ENCODE measurements at places on chromosomes 11 and 22.

- no peak for DNase-seq
Observed at GRCh38 chr11:74577624-74578396, 14.6 kb upstream of the POLD3 start.

DNA sequence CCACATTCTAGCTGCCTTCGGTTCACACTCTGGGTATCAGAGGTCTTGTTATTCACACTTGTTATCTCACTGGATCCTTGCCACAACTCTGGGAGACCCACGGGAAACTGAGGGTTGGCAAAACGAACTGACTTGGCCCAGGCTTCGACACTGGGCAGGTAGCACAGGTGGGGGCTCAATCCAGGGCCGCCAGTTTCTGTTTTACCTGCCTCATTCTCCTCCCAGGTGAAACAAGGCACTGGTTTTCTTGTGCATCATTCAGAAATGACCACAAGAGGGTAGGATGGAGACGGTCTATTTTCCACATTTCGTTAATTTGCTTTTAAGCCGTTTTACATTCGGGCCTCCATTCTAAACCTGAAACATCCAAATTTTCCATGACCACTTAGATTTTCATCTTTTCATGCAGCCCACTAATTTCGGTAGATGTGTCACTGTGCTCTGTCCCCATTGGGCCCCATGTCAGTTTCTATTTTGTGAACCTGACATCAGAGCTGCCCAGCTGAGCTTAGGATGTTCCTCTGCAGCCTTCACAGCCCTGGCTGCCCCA lies 108.1 kb downstream of the KIAA1671 start:
- peak; percentile 52 for DNase-seq

DNA sequence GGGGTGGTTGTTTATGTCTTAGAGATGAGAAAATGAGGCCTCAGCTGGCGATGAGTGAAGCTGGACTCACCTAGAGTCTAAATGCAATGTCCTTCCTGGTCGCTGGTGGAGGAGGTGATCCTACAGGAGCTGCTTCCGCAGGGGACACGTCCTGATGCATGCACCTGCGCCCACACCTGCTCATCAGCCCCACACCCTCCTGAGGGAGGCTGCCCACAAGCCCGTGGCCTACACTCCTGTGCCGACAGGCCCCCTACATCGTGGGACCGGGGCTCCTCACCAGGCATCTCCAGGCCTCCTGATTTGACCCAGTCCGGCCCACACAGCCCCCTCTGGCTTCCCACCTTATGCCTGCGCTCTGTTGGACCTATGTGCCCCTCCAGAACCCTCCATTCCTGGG lies 857.2 kb downstream of the TBC1D22A start:
- DNase-seq = no peak

DNA sequence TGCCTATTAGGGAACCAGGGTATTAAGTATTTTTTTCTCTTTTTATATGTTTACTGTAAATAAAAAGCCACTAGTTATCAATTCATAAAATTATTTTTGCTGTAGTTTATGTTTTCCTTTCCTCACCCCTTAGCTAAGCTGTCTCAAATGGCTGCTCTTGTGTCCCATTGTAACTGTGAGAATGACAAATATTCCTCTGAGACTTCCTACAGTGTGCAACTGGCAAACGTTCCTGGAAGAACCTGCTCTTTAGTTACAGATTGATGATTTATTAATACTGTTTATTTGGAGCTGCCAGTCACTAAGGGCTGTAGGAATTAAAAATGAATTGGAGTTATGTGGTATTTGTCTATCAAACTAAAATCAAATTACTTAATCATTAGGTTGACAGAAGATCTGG lies 675.4 kb upstream of the ARHGAP42 start:
- DNase-seq = no peak

- DNase-seq = no peak
Observed at GRCh38 chr11:66150725-66151124, 80.7 kb downstream of the PACS1 start.

- no peak for DNase-seq
Observed at GRCh38 chr11:111418436-111418787, 39.3 kb upstream of the POU2AF1 start.

DNA sequence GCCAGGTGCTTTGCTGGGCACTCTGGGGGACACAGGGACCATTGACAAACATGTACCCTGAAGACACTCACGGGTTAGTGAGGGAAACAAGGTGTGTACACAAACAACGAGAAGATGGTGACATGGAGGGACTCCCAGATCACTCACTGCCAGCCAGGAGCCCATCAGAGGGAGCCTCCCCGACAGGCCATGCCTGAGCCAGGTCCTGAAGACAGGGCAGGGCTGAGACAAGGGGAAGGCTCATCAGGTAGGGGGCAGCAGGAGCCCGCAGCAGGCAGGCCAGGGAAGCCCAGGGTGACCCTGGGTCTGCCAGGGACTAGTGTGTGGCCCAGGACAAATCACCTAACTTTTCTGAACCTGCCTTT lies 127.9 kb downstream of the BUD13 start:
- DNase-seq = no peak

GRCh38 chr22:37284805-37285355 lies 2.6 kb downstream of the CYTH4 start:
- DNase-seq = peak; percentile 67

- no peak for DNase-seq
Observed at GRCh38 chr11:41989823-41990380, 530.5 kb upstream of the LRRC4C start.

- no peak for DNase-seq
Observed at GRCh38 chr11:35138058-35138457, 913 bp upstream of the CD44 start.

- DNase-seq = peak; percentile 45
Observed at GRCh38 chr22:40326905-40327735, 19.2 kb upstream of the ADSL start.

GRCh38 chr11:10294290-10294953 lies 403 bp upstream of the SBF2 start:
- DNase-seq = no peak

GRCh38 chr11:32341620-32342613 lies 93.4 kb downstream of the WT1 start:
- DNase-seq = no peak

GRCh38 chr22:45308957-45309421 lies 745 bp upstream of the FAM118A start:
- no peak for DNase-seq

- no peak for DNase-seq
Observed at GRCh38 chr22:46851941-46852340, 89.5 kb downstream of the TBC1D22A start.

GRCh38 chr11:12640926-12641849 lies 33.0 kb upstream of the TEAD1 start:
- no peak for DNase-seq

GRCh38 chr11:111612224-111612623 lies 10.0 kb downstream of the SIK2 start:
- no peak for DNase-seq

DNA sequence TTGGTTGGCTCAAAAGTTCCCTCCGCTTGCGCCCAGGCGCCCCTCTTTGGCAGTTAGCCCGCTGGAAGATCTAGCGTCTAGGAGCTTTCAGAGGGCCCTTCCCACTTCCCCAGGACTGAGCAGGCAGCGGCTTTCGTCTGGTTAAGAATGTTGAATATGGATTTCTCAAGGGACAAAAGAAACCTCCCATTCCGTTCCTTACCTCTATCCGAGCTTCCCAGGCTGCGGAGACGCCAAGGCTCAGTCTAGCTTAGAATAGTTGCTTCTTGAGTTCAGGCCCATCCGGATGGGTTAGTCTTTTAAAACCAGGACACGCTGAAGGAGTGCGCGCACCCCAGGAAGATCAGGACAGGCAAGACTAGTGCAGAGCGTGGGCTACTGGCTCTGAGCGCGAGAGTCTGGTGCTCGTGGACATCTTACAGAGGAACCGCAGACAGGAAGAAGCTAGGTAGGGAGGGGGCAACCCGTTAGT lies 1.6 kb downstream of the NELL1 start:
- DNase-seq = no peak

- DNase-seq = no peak
Observed at GRCh38 chr11:2318123-2318522, 16.3 kb downstream of the TSPAN32 start.

- DNase-seq = no peak
Observed at GRCh38 chr11:44630511-44631210, 65.2 kb downstream of the CD82 start.

DNA sequence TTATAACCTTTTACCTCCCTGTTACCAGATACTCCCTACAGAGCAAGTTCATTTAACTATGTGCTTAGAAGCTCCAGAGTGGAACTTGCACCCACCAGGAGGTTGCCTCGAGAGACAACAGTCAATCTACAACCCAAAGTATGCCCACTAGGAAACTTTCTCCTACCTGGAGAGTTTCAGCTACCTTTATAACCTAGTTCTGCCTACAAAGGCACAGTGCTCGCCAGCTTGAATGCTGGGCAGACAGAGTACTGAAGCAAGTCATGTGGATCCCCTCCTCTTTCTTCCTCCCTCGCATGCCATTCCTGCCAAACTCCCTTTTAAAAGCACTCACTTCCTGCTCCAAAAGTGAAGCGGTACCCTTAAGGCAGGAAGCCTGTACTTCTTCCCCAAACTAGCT lies 258.9 kb downstream of the SWAP70 start:
- DNase-seq = no peak

GRCh38 chr11:114246321-114247069 lies 49.7 kb upstream of the NNMT start:
- DNase-seq = no peak

DNA sequence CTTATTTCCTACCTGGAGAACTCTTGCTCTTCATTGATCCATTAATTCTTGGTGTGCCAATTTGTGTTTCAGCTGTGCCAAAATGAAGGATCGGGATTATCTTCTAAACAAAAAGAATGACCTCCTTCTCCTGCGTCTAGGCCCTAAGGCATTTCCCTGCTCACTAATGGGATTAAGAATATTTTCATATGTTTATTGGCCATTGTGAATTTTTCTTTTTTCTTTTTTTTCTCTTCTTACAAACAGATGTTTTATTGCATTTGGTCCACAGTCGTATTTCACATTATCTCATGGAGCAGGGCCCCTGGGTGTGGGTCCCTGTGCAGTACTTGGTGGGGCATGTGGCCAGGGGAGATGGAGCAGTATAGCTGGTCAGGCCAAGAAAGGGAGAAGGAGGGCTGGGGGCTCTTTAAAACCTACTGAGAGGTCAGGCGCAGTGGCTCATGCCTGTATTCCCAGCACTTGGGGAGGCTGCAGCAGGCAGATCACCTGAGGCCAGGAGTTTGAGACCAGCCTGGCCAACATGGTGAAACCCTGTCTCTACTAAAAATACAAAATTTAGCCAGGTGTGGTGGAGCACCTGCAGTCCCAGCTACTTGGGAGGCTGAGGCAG lies 35.3 kb upstream of the HORMAD2 start:
- DNase-seq = no peak

DNA sequence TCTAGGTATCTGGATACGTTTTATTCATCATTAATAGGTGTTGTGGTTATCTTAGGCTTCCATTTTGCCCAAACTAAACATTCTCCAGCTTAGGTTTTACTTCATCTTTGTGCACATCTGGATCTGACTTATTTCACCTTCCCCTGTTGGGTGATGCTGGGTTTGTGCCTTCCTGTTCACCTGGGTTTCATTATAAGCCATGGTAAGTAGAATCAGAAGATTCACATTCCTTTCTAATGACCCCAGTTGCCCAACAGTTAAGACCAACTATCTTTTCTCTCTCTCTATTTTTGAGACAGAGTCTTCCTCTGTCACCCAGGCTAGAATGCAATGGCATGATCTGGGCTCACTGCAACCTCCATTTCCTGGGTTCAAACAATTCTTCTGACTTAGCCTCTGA lies 44.6 kb downstream of the LMO2 start:
- no peak for DNase-seq

- DNase-seq = no peak
Observed at GRCh38 chr22:27546157-27546935, 255.2 kb downstream of the MN1 start.

- DNase-seq = no peak
Observed at GRCh38 chr22:39916496-39916895, 15.6 kb downstream of the GRAP2 start.

DNA sequence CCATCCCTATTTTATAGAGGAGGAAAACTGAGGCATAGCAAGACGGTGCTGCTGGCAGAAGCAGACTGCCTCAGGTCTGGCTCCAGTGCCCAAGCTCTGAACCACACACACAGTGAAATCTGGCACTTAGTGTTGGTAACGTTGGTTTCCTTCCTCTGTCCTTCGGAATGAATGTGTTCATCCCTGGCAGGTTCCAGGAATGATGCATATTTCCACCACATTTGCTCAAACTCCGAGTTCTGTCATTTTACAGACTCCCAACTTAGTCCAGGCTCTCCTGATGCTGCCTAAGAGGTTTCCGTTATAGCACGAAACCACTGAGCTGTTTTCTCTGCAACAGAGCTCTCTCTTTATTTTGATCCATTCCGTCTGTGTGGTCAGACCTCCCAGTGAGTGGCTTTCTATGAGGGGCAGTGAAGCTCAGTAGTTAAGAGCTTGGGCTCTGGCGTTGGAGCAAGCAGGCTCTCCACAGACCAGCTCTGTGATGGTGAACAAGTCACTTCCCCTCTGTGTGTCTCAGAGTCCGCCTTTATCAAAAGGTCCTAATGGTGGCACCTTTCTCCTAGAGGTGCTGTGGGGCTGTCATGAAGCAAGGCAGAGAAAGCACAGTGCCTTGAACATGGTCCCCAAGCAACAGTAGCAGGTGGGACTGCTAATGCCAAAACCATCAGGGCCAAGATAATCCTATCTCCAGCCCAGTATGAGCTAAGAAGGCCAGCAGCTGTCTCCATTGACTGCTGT lies 200.3 kb downstream of the MYO18B start:
- no peak for DNase-seq

DNA sequence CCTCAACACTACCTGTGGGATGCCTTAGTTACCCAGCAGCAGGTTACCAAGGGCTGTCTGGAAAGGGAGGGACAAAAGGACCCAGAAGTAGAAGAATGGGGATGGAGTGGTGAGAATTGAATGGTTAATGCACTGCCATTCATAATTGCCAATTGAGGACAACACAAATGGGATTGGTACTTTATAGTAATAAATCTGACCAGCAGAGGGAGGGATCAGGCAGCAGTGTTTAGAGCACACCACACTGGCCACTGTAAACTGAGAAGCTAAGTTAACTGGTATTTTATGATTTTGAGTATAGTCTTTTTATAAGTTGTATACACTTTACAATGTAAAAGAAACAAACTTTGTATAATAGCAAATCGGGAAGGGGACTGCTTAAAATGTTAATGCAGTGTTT lies 10.7 kb downstream of the TBRG1 start:
- DNase-seq = no peak

GRCh38 chr11:15104166-15104565 lies 10.6 kb upstream of the INSC start:
- DNase-seq = no peak

- peak; percentile 79 for DNase-seq
Observed at GRCh38 chr11:46367244-46367915, 14.1 kb upstream of the MDK start.

GRCh38 chr22:25668437-25668836 lies 73.6 kb upstream of the MYO18B start:
- DNase-seq = no peak

GRCh38 chr11:44979543-44980399 lies 29.1 kb upstream of the TP53I11 start:
- DNase-seq = no peak

GRCh38 chr22:48362721-48363404 lies 1464.8 kb downstream of the BRD1 start:
- DNase-seq = no peak
